Stimulated activated CD4-positive, alpha-beta T cell treated with anti-CD3 and anti-CD28 coated beads, Interleukin-2, amount 100 ng/mL, for 24 hours (primary cell): ENCODE measurements at places on chromosomes 2 and 18.

DNA sequence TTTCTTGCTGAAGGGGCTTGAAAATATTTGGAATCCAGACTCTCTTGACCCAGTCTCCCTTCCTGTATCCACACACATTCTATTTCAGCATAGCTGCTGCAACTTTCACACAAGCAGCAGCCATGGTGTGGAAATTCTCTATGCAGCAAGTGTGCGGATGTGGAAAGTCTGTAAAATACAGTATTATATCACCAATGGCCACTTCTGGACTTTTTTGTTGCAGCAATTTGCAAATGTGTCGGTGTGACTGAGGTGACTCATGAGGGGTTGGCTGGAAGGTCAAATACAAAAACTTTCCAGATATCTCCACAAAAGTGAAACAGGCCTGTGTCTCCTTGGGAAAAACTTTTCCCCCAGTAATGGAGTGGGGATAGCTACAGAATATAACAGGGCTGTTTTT is 299.3 kb upstream of the GYPC start:
- no peak for DNase-seq

DNA sequence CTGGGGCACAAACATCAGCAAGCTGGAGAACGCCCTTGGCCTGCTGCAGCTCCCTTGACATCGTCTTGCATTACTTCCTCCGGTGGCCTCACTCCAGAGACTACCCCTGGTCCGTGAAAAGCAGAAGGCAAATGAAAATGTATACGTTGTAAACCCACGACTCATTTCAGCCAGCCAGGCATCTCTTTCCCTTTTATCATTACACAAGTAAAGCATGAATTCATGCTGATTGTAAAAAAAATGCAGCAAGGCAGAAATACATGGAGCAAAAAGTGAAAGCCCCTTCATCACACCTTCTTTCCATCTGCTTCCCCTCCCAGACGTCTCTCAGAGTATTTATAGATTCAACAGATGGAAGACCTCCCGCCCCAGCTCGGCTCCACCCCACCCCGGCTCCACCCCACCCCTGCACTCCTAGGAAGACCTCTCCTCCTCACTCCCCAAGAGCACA is 41.6 kb upstream of the RALBP1 start:
- no peak for DNase-seq

GRCh38 chr2:233482616-233483015 is 84.0 kb downstream of the USP40 start:
- no peak for DNase-seq

- no peak for DNase-seq
Measured at GRCh38 chr18:64791236-64791635, 642.3 kb upstream of the LINC00305 start.

DNA sequence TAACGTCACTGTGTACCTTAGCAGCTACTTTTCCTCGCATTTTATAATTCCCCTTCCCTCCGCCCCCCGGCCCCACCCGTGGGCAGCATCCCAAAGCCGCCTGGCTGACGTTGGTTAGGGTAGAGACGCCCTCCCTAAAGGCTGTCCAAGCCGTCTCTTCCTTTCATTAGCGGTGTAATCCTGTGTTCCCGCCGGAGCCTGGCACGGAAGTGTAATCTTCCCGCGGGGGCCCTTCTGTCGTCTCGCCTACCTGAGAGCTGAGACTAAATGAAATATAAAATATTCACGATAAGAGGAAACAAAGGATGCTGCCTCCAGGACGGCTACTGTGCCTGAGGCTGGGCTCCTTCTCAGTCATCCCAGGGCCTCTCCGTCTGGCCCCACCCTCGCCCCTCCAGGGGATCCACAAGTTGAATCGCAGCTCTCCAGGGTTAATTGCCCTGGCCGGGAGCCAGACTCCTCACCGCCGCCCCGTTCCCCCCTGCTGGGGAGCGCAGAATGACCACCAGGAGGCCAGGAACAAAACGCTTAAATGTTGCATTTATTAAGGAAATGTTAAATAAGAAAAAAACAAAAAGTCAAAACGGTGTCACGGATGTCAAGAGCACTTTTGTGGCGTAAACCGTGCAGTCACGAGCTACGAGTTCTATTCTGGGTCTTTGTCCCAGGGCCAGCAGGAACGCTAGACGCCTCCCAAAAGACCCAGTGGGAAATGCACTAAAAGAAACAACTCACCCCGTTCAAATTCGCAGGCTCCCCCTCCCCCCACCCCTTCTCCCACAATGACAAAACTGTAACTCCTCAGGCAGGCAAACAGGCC is 1.5 kb downstream of the RPRM start:
- DNase-seq: no peak

GRCh38 chr2:28433935-28434599 is 41.4 kb downstream of the FOSL2 start:
- no peak for DNase-seq
